Activated CD4-positive, alpha-beta memory T cell treated with anti-CD3 and anti-CD28 coated beads, Interleukin-2, amount 10 ng/mL, durations not matched to agents 7 days and 5 days (primary cell): ENCODE measurements at places on chromosomes 6 and 20. TPM values are rescaled to one million over a fixed set of nuclear protein-coding genes. Genes with fewer than 3 reads are reported as not detected.

DNA sequence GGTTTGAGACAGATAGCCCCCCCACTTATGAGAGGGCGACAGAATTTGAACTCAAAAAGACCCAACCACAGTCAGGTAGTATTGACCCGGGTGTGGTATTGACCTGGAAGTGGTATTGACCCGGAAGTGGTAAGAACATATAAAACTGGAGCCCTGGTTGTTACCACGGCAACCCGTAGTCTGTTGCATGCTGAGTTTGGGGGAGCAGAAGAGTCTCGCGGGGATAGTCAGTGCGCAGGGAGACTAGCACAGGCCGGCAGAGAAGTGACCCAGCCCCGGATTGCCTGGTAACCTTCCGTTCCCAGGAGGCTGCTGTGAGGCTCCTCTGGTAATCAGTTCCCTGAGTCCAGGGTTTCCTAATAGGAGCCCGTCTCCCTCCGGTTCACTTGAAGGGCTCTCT is 96.2 kb downstream of the SNX5 start:
- H3K27me3 ChIP-seq: peaks cover 26% of the 10 kb centered on the region
- no peaks in the 10 kb centered on the region for H3K36me3 ChIP-seq
- peaks cover 16% of the 10 kb centered on the region for H3K4me1 ChIP-seq
- peak overlapping the region; percentile 5 for H3K27ac ChIP-seq
- no peak overlapping the region for H3K4me3 ChIP-seq
- DNase-seq: no peak

DNA sequence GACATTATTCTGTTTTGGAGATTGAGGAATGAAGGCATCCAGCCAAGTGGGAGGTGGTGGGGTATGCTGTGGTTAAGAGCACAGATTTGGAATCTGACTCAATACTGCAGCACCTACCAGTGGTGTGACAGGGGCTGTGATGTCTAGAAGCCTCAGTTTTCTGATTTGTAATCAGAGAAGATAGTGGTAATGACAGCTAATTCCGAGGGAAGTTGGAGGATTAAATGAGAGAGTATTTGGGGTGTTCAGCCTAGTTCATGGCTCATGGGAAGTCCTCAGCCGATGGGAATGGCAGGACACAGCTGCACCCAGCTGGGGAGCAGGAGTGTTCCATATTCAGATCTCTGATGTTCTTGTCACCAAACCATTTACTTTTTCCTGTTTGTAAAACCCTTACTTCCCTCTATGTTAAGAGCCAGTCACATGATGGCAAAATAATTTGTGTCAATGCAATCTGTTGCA is 9.3 kb downstream of the SLC9A8 start:
- H3K36me3 ChIP-seq: peaks cover 78% of the 10 kb centered on the region
- H3K4me1 ChIP-seq: peaks cover 53% of the 10 kb centered on the region
- no peak overlapping the region for H3K4me3 ChIP-seq
- no peak for DNase-seq
- H3K27ac ChIP-seq: no peak overlapping the region

GRCh38 chr6:107704347-107705013 is 119.6 kb downstream of the SCML4 start:
- no peak overlapping the region for H3K4me3 ChIP-seq
- H3K27ac ChIP-seq: no peak overlapping the region
- no peaks in the 10 kb centered on the region for H3K27me3 ChIP-seq

- no peak for DNase-seq
- H3K27ac ChIP-seq: no peak overlapping the region
- H3K36me3 ChIP-seq: no peaks in the 10 kb centered on the region
- H3K27me3 ChIP-seq: no peaks in the 10 kb centered on the region
Measured at GRCh38 chr6:166025149-166025898, 142.3 kb downstream of the TBXT start.

DNA sequence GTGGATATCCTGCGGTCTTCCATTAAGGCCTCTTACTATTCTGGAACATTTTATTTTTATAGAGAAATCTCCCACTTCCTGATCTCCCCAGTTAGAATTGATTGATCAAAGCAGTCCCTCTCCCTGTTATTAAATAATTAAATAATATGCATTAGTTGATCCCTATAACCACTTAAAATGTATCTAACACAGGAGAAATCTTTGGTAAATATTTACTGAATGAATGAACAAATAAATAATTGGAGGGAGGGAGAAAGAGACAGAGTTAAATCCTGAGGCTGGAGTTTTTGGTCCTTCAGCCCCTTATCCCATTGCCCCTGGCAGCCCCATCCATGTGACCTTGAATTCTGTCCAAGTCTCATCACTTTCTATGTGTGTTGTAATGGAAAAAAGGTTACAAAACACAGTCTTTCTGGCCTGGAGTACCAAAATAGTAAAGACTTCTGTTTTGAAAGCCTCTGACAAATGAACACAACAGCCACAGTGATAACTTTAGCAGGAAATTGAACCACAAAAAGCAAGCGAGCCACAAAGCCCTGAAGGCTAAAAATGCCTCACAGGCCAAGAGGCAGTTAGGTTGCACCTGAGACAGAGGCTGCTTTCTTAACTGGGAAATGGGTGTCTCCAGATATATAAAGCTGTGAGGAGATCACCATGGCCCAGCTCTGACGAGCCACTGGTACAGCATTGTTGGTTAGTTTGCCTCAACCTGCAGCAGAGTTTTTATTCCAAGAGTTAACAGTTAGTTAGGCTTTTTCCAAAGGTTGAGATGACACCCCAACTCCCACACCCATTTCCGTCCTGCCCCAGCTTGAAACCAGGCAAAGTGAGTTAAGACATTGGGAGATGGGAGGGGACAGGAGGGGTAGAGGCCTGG is 11.3 kb downstream of the NT5E start:
- peaks cover 71% of the 10 kb centered on the region for H3K4me1 ChIP-seq
- H3K27ac ChIP-seq: peak overlapping the region; percentile 81
- no peak overlapping the region for H3K4me3 ChIP-seq
- peaks cover 23% of the 10 kb centered on the region for H3K27me3 ChIP-seq
- H3K36me3 ChIP-seq: no peaks in the 10 kb centered on the region

GRCh38 chr6:130927305-130927704 is 100.1 kb downstream of the SMLR1 start:
- no peak overlapping the region for H3K27ac ChIP-seq
- H3K4me1 ChIP-seq: no peaks in the 10 kb centered on the region
- no peaks in the 10 kb centered on the region for H3K27me3 ChIP-seq
- no peaks in the 10 kb centered on the region for H3K36me3 ChIP-seq

DNA sequence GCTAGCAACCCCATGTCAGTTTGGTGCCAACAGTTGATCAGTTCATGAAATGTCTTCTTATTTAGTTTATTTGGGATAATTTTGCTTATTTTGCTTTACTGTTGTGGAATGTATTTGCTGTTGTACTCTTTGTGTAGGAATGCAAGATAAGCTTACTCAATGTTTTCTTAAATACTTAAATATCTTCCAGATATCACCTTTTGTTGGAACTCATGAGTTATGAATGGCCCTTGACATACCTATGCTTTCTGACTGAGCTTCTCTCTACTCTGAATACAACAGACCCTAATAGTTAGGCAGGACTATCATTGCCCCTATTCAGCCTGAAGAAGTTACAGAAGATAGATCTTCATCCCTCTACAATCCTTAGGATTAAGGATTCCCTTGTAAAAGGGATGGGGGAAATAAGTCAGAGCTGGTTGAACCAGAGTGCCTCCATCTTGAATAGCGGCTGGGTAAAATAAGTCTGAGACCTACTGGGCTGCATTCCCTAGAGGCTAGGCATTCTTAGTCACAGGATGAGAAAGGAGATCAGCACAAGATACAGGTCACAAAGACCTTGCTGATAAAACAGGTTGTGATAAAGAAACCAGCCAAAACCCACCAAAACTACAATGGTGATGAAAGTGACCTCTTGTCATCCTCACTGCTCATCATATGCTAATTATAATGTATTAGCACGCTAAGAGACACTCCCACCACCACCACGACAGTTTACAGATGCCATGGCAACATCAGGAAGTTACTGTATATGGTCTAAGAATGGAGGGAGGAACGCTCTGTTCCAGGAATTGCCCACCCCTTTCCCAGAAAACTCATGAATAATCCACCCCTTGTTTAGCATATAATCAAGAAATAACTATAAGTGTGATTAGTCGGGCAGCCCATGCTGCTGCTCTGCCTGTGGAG is 196.9 kb downstream of the AKAP7 start:
- H3K36me3 ChIP-seq: no peaks in the 10 kb centered on the region
- no peak overlapping the region for H3K27ac ChIP-seq
- no peaks in the 10 kb centered on the region for H3K27me3 ChIP-seq
- no peaks in the 10 kb centered on the region for H3K4me1 ChIP-seq
- no peak for DNase-seq
- no peak overlapping the region for H3K4me3 ChIP-seq

- no peak for DNase-seq
- H3K27ac ChIP-seq: peak overlapping the region; percentile 11
- peaks cover 81% of the 10 kb centered on the region for H3K4me1 ChIP-seq
- H3K27me3 ChIP-seq: no peaks in the 10 kb centered on the region
Measured at GRCh38 chr20:50545126-50545525, 34.9 kb downstream of the PTPN1 start.

DNA sequence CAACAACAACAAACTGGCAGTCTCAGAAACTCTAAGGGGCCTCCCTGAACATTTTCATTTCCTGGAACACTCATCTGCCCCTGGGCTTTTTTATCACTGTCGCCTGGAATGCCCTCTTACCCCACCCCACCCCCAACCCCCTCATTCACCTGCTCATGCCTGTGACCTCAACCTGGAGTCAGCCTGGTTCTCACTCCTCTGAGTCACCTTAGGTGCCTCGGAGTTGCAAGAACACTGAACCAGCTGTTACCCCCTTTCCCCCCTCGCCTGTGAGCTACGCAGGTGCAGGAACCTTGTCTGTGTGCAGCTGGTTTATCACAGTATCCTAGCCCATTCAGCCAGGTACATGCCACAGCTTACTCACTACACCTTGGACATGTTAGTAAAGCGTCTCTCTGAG is 12.8 kb upstream of the SNAI1 start:
- DNase-seq: no peak
- no peaks in the 10 kb centered on the region for H3K36me3 ChIP-seq
- no peaks in the 10 kb centered on the region for H3K4me1 ChIP-seq
- no peak overlapping the region for H3K4me3 ChIP-seq
- H3K27me3 ChIP-seq: no peaks in the 10 kb centered on the region

GRCh38 chr6:132746048-132746447 is 11.7 kb downstream of the VNN2 start:
- peaks cover 35% of the 10 kb centered on the region for H3K4me1 ChIP-seq
- H3K27ac ChIP-seq: no peak overlapping the region
- no peak overlapping the region for H3K4me3 ChIP-seq
- no peak for DNase-seq
- peaks cover 3% of the 10 kb centered on the region for H3K27me3 ChIP-seq

DNA sequence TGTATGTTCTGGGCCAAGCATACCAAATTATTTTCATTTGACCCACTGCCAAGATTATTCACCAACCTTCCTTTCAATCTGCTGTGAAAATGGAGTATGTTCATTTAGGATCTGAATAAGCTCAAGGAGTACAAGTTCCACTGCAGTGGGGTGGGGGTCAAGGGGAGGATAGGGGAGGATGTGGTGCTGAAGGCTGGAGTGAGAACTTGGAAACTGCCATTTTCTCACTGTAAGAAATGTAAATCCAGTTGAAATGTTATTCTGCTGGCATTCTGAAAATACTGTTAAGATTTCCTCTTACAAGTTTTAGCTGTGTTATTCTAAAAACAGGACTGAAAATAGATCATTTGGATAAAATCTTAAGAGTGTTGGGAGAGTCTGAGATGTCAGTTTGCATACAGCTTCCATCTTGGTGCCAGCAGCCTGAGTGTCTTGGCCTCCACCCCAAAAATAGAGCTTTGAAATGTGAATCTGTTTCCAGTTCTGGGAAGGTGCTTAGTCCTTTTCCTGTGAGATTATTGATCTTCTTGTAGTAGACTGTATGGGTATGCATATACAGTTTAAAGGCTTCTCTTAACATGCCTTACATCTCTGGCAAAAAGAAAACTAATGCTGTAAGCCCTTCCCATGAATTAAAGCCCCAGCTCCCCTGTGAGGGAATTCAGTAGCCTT is 84.3 kb downstream of the CTNNBL1 start:
- peaks cover 8% of the 10 kb centered on the region for H3K4me1 ChIP-seq
- peaks cover 24% of the 10 kb centered on the region for H3K36me3 ChIP-seq
- no peak overlapping the region for H3K27ac ChIP-seq
- DNase-seq: no peak

DNA sequence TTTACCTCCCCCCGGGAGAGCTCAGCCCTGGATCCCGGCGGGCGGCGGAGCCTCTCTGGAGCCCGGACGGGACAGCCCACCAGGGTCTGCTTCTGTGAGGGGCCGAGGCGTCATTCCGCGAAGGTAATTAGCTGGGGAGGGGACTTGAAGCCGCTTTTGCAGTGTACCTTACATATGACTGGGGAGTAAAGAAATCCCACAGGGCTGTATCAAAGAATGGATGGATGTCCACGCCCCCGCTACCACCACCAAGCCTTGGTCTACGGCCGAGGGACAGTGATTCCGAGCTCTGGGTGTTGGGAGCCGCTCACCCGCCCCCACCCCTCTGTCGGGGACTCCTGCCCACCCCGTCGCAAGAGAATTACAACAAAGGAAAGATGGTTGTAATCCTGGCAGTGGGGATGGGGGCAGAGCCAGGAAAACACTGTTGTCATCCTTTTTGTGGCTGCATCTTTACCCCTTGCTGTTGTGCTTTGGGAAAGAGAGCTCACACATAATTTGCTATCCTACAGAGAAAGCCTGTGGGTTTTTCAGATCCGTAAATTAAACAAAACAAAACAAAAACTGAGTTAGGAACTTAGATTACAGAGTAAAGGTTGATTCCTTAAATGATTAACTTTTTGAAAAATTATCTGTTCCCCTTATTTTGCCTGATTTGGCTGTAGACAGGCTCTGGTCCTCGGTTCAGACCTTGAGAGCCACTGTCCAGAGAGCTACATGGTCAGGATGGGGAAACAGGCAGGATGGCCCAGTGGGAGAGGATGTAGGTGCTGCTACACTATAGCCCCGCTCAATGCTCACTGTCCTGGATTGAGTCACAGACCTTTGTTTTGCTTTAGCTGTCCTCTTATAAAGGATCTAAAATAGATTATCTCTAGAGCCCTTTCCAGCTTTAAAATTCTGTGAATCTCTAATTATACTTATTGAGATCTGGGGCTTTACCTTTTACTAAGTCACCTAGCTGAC is 997 bp upstream of the FBXO30 start:
- H3K27me3 ChIP-seq: no peaks in the 10 kb centered on the region
- no peak for DNase-seq
- H3K4me3 ChIP-seq: peak overlapping the region; percentile 91
- peaks cover 38% of the 10 kb centered on the region for H3K4me1 ChIP-seq

GRCh38 chr20:688809-689212 is 13.2 kb upstream of the SCRT2 start:
- no peaks in the 10 kb centered on the region for H3K4me1 ChIP-seq
- no peak for DNase-seq
- H3K4me3 ChIP-seq: no peak overlapping the region

Gene METTL24
- total RNA-seq: not detected

Gene CLVS2
- total RNA-seq: not detected

Gene PEX6
- 27.4 TPM for total RNA-seq

Gene SAMD10
- 18.3 TPM for total RNA-seq

Gene HCRTR2
- not detected for total RNA-seq

Gene NRN1
- 4.1 TPM for total RNA-seq
